ENCODE measurements at places on chromosomes 3 and 15.

GRCh38 chr3:39086144-39086543 lies 21.3 kb downstream of the GORASP1 start:
- DNase-seq: no peak

DNA sequence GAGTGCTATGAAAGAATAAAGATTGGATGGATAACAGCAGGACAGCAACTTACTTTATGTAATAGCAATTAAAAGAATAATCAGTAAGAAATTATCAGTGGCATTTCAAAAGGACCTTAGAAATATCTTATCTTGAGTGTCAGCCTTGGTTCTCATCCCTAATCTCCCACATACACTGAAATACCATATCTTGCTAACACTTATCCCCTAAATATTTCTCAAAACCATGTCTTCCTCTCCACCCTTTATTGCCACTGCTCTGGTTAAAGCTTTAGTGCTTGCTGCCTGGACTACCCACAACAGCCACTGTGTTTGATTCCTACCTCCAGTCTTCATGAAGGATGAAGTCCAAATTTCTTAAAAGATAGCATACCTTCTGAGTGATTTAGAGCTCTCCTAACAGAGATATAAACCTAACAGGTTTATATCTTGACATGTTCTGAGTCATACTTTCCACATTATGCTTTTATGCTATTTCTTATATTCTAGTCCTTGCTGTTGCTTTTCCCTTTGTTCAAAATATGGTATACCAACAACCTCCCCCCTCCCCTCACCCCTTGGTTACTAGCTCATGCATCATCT lies 202.8 kb downstream of the RSRC1 start:
- no peak for DNase-seq

DNA sequence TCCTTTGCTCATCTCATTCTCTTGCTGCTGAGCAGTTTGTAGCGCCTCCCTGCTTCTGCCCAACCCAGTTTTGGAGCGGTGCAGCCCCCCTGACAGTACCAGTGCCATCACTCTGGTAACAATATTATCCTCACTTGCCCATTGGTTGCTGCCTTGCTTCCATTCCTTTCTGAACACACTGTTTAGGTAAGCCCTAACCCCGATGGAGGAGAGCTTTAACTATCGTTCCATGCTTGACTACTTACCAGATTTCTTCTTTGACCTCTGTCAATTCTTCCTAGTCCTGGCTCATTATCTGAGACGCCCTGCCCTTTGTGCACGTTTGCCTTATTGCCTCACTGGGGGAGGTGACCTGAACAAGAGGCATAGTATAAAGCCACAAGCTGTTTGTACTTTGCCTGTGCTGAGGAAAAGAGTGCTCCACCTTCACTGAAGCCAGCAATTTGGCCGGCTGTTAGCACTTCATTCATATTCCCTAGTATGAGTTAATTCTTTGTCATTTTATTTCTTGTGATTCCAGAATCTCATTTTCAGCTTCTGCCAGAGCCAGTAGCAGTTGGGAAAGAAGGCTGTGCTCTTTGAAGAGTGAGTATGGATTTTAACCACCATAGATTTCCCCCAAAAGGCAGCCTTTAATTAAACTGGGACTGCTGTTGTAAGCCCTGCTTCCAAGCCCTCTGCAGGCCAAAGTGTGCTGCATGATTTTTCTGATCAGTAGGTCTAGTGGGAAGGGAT lies 11.9 kb downstream of the ABHD6 start:
- peak; percentile 39 for DNase-seq

DNA sequence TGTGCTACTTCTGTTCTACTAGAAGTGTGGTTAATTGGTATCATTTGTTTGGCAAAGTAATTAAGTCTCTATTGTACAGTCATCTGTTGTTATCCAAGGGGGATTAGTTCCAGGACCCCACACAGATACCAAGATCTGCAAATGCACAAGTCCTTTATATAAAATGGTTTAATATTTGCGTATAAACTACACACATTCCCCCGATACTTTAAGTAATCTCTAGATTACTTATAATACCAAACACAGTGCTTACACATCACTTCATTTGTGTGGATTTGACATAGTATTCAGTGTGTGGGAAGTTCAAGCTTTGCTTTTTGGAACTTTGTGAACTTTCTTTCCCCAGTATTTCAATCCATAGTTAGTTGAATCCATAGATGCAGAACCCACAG lies 50.5 kb upstream of the ABI3BP start:
- DNase-seq: no peak

DNA sequence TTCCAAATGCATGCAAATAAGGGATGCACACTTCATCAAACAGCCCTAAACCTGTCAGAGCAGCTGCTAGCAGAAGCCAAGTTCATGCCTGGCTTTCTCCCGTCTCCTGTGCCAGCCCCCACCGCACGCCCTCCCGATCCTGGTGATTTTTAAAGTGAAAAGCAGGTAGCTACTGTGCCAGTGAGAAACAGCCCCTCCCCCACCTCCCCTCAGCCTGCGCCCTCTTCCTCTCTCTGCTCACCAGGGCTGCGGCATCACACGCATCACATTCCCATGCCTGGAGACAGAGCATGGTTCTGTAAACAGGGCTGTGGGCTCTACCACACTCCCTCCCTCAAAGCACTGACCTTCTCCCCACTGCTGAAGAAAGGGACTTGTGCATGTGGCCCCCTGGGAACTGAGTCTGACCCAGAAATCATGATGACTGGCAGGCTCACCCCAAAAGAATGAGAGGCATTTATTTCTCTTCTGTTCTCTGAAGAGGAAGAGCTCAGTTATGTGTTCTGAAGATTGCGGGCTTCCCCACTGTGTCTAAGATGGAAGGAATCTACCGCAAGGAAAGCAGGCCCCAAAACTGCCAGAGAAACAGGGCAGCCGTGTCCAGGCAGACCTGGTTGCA lies 14.5 kb upstream of the SLC6A1 start:
- no peak for DNase-seq

GRCh38 chr3:70352215-70352614 lies 39.8 kb upstream of the MDFIC2 start:
- no peak for DNase-seq

DNA sequence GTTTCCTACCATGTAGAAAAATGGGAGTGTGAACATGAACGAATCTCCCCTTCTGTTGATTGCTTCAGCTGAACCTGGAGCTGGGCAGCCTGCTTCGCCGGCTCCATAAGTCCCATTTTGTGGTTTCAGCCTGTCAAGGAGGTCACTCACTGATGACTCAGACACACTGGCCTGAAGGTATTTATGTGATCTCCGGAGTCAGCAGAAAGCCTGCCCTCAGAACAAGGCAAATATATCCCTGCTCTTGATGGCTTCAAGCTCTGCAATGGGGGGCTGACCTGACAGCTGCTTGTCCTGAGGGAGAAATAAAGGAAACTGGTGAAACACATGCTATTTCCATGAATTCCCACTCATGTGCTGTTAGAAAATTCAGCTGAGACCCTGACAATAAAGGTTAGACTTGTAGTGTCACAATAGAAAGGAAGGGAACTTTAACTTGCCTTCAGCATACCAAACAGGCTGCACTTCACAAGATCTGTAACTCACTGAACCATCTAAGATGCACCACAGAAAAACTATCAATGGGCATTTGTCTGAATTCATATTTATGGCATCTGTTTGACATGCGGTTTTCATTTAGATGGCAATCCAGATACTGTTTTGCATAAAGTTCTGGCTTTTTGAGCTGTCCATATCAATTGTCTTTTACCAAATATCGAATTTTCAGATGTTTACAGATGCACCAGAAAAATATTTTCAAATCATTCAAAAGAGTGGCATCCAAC lies 282.0 kb upstream of the VEPH1 start:
- peak; percentile 57 for DNase-seq

- DNase-seq: no peak
Measured at GRCh38 chr15:63206079-63206478, 16.7 kb downstream of the RAB8B start.

- DNase-seq: no peak
Measured at GRCh38 chr3:128884992-128885391, 5.6 kb downstream of the ACAD9 start.

DNA sequence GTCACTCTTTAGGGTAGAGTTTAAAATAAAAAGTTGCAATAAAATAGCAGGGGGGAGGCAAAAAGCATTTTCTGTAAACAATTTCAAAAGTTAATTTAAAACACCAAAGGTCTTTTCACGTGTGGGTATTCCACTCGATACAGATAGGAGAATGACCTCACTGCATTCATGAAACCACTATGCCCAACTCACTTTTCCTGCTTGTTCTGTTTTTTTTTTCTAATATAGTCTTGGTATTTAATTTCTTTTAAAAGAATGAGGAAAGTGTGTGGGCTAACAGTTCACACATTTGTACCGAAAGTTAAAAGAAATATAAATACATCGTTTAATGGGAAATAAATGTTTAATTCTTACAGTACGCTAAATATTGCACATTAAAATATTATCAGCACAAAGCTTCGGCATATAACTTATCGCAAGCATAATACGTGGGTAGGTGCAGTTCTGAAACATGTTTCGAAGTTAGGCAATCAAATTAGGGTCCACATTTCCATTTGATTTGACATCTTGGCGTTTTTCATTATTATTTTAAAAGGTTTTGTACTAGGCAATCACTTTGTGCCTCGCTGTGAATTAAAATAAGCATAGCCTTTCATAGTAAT lies 41.4 kb downstream of the VGLL4 start:
- no peak for DNase-seq

- no peak for DNase-seq
Measured at GRCh38 chr15:85554852-85555521, 174.6 kb downstream of the AKAP13 start.

DNA sequence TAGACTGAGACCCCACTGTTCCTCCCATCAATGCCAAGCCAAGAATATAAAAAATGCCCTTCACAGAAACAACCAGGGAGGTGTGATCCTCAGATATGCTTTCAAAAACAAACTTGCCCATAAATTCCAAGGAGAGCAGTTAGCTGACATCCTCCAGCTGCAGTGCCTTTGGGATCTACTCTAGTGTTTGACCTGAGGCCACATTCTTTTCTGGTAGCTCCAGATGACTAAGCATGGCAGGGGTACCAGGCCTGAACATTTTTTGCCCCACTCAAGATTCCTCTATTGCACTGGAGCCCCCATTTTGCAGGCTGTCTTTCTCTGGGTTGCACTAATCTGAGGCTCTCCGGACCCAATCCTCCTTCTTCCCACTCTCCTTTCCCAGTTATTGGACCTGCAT lies 27.9 kb upstream of the ACP3 start:
- DNase-seq: no peak

DNA sequence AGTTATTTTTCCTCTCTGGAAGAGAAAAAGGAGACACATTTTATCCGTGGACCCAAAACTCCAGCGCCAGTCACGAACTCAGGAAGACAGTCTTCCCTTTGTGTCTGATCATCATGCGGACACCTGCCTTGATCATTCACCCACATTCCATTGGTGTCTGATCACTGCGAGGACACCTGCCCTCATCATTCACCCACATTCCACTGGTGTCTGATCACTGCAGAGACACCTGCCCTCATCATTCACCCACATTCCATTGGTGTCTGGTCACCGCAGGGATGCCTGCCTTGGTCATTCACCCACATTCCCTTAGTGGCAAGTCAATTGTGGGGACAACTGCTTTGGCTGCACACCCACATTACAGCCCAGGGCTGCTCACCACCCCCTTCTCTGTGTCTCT lies 148.9 kb downstream of the ROBO1 start:
- DNase-seq: no peak

DNA sequence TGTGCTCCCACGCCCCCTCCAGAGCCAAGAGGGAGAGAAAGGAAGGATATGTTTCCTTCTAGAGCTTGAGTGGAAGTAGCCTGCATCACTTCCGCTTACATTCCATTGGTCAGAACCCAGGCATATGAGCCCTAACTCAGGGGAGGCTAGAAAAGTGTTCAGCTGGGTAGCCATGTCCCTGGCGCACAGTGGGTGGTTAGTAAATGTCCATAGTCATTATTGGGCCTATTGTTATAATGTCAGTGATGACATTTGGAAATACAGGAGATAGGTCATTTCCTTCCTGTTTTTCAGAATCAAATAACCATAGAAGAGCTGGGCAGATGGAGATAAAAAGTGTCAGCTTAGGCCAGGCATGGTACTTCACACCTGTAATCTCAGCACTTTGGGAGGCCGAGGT lies 27.3 kb downstream of the CD276 start:
- DNase-seq: no peak
